Glomerular endothelial cell (primary cell): ENCODE measurements at places on chromosomes 1 and 21. TPM values are rescaled to one million over a fixed set of nuclear protein-coding genes. Genes with fewer than 3 reads are reported as not detected.

CYP4A11 gene
- not detected in 2 replicates for total RNA-seq

C1orf94 gene
- total RNA-seq = not detected in 2 replicates

PTPRU gene
- total RNA-seq = 19.4 and 38.9 TPM in 2 replicates

S100A9 gene
- total RNA-seq = not detected in 2 replicates

ADORA3 gene
- 0.53 TPM in 1 of 2 replicates, not detected in the other for total RNA-seq

KIRREL1 gene
- 60.3 and 86.7 TPM in 2 replicates for total RNA-seq

ARHGEF19 gene
- 2.6 and 3.7 TPM in 2 replicates for total RNA-seq

TRNP1 gene
- 65.4 and 169 TPM in 2 replicates for total RNA-seq

PITHD1 gene
- 27.6 and 48.2 TPM in 2 replicates for total RNA-seq

OR2T2 gene
- not detected in 2 replicates for total RNA-seq

HSD3B1 gene
- total RNA-seq = not detected in 2 replicates

NPHS2 gene
- not detected in 2 replicates for total RNA-seq

SLC1A7 gene
- not detected in 2 replicates for total RNA-seq

OR2L3 gene
- not detected in 2 replicates for total RNA-seq

S100A5 gene
- not detected in 2 replicates for total RNA-seq

PLA2G2C gene
- total RNA-seq = not detected in 2 replicates

LDLRAD1 gene
- not detected in 2 replicates for total RNA-seq

DNASE2B gene
- not detected in 2 replicates for total RNA-seq

SPRR3 gene
- not detected in 2 replicates for total RNA-seq

LCE6A gene
- total RNA-seq = not detected in 2 replicates

SPATA17 gene
- 0.58 TPM in 1 of 2 replicates, not detected in the other for total RNA-seq

RGSL1 gene
- total RNA-seq = not detected in 2 replicates

FCAMR gene
- total RNA-seq = not detected in 2 replicates

TMEM240 gene
- total RNA-seq = 1.7 and 3.4 TPM in 2 replicates

REN gene
- total RNA-seq = 0.10 and 0.29 TPM in 2 replicates

ACTL8 gene
- not detected in 2 replicates for total RNA-seq

APH1A gene
- 136 and 151 TPM in 2 replicates for total RNA-seq

RHD gene
- total RNA-seq = not detected in 2 replicates

PER3 gene
- total RNA-seq = 2.1 and 4.8 TPM in 2 replicates

OR2T29 gene
- total RNA-seq = not detected in 2 replicates

SAMSN1 gene
- 0.15 and 0.23 TPM in 2 replicates for total RNA-seq

NUDT4B gene
- total RNA-seq = 39.6 and 46.7 TPM in 2 replicates
